ENCODE measurements at places on chromosomes 2 and 18. TPM values are rescaled to one million over a fixed set of nuclear protein-coding genes. Genes with fewer than 3 reads are reported as not detected.

DNA sequence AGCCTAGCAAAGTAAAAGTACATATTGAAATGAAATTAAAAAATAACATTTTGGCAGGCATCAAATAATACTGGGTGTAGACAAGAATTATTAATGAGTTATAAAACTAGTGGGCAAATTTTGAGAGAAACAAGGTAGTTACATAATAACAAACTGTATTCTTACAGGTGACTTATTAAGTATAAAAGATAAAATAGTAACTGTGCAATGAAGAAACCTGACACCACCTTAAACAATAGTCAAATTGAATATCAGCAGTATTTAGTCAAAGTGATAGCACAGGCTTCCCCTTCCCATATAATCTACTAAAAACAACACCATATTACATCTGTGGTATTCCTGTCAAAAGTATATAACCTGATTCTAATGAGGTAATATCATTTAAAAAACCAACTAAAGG lies 1099.8 kb upstream of the CRIM1 start:
- DNase-seq = no peak

Gene SRBD1
- total RNA-seq = 6.6 TPM

Gene DPYSL5
- not detected for total RNA-seq

Gene TP53I3
- 15.4 TPM for total RNA-seq

Gene GCG
- not detected for total RNA-seq

Gene HOXD12
- total RNA-seq = not detected

- no peak for DNase-seq
These were observed 62.1 kb upstream of the NPAS2 start for GRCh38 chr2:100757621-100758394.

DNA sequence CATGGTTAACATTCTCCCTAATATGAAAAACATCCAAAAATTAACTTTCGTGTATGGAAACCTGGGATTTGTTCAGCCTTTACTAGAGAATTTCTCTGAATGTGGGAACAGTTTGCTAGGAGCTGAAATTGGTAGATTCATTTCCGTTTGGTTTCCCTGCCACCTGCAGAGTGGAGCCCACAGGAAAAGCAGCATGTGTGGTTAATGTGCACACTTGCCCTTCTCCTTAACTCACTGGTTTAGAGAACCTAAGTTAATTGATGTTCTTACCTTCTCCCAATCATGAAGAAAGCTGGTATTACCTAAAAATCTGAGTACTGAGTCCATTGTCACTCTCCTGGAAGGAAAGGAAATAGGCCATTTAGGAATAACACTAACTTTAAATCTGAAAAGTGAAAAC lies 37.6 kb upstream of the ASXL3 start:
- DNase-seq = no peak

DNA sequence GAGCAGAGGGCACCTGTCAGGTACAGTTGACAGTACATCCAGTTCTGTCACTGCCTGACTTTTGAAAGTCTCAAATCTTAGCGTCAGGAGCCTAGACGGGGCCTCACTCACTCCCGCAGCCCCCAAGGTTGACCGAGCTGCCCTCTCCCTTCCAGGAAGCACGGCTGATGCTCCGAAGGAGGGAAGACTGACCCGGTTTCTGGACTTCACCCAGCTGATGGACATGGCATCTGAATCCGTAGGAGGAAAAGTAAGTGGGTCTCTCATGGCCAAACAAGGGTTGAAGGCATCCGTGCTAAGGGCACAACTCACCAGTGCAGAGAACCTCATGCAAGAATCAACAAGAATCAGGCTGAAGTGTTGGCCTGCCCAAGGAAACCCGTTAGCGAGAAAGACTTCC lies 12.9 kb downstream of the ALLC start:
- no peak for DNase-seq

- no peak for DNase-seq
These were observed 6.8 kb upstream of the TPO start for GRCh38 chr2:1406434-1406833.

GRCh38 chr2:239917125-239917956 lies 107.8 kb downstream of the NDUFA10 start:
- no peak for DNase-seq

- DNase-seq = no peak
These were observed 274.9 kb upstream of the FANCL start for GRCh38 chr2:58515827-58516573.

Gene ANKRD53
- total RNA-seq = 0.30 TPM

Gene MAL
- 5.5 TPM for total RNA-seq

Gene NRP2
- 5.1 TPM for total RNA-seq

Gene TGFA
- 2.1 TPM for total RNA-seq

DNA sequence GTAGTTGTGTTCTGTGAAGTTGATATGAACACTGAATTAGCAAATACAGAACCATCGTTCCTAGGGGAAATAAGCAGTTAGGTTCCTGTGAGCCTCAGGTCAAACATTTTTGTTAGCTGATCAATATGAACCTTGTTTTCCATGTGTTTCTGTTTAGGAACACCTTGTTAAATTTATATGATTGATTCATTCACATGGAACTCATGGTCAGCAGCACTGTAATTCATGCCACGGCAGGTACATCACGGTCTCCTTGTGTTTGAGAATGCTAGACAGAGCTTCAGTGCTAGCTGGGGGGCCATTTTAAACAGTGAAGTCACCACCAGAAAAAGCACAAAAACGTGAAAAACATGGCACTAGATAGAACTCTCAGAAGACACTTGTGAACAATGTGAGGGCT lies 62.2 kb downstream of the MYCN start:
- no peak for DNase-seq

DNA sequence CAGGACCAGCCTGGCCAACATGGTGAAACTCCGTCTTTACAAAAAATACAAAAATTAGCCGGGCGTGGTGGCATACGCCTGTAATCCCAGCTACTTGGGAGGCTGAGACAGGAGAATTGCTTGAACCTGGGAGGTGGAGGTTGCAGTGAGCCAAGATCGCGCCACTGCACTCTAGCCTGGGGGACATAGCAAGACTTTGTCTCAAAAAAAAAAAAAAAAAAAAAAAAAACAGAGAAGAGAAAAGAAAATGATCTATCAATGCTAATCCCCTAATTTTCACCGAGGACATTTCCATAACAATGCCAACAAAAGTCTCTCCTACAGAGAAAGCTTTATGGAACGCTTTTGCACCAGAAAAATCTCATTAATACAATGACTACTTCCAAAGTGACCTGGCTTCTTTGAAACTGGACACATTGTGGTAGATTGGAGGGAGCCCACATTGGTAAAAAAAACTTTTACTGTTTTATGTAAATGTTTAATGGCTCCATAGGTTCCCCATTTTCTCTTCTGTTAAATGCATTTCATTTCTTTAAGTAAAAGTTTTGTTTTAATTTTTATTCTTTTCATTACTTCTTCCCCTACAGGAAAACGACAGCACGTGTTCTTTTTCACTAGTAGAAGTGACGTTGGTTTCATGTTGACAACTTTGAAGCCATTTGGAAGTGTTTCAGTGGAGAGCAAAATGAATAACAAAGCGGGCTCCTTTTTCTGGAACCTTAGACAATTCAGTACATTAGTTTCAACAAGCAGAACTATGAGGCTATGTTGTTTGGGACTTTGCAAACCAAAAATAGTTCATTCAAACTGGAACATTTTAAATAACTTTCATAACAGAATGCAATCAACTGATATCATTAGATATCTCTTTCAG lies 888 bp downstream of the FASTKD2 start:
- no peak for DNase-seq

Gene CSRNP3
- total RNA-seq = 4.1 TPM

DNA sequence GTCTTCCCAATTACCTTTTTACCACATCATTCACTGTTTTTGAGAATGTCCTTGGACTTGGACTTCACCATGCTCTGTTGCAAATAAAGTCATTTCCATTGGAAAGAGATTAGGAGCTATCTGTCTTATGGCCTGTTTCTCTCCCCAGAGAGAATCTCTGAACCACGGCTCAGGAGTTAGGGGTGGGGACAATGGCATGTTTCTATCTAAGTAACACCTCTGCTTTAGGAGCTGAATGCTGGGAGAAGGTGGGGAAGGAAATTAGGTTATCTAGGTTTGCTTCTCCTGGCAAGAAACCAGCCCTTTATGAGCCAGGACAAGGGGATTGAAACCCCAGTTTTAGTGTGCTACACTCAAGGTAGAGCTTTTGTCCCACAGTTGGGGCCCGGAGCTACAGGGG lies 86.3 kb downstream of the AGPS start:
- no peak for DNase-seq

Data from Right ventricle myocardium superior (tissue), 1 donor.